ENCODE measurements at places on chromosomes 7 and 10.

GRCh38 chr10:24554036-24554435, 169.7 kb downstream of the ARHGAP21 start:
- DNase-seq = no peak

DNA sequence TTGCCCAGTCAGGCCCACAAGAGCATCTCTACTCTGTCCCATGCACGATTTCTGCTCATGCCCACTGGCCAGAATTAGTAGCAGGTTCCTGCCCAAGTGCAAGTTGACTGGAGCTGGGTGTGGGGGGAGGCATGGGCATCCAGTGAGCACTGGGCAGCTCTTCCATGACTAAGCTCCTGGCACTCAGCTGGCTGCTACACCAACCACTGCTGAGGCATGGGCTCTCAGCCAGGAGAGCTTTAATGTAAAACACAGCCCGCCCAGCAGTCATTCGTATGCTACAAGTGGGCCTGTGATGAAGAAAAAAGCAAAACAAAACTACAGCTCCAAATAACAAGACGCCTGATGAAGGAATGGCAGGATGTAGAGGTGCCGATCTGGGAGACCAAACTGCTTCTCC, 335.4 kb upstream of the PFKP start:
- DNase-seq = no peak

DNA sequence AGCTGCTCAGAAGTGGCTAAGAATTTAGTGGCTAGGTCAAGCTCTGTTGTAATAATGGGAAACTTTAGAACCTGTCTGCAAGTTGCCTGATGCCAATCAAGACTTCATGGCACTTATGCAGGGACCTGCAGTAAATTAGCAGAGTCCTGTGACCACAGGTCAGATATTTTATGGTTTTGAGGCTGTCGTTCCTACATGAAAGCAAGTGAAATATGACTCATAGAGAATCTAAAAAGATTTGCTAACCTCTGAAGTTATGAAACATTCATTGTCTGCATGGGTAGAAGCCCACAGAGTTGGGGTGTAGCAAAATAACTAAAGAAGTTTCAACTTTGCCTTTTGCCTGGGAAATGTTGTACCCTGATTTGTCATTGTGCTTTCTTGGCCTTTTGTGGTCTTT, 32.3 kb downstream of the SLC39A12 start:
- DNase-seq = no peak

DNA sequence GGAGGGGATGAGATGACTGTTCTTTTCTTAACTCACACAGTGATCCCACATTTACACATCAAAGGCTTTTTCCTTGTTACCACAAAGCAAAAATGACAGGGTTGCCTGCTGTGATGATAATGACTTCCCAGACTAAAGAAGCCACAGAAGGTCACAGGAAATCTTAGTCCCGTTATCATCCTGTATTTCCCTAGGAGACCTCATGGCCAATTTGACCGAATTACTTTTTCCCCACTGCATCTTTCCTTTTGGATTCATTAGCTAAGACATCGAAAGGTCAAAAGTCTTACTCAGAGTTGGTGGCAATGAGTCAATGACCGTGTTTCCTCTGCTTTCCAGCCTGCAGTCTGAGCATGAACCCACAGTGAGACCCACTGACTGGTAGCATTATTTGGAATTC, 130.1 kb upstream of the INHBA start:
- no peak for DNase-seq

DNA sequence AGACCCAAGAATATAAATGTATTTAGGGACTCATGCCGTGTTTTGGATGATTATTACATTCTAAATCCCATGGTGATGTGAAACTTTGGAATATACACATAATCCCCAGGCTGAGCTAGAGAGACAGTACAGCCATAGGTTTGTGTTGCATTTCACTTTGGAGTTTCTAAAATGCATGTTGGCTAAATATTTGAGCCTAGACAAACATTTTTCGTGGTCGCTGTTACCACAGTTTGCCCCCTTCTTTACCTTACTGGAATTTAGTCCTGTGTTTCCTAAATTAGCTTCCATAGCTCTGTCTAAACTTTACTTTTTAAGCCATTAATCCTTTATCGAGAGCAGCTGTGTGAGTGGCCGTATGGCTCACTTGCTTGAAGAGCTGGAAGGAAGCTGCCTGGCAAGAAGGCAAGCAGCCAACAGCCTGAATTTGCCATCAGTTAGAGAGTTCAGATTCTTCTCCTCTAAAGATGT, 192.0 kb downstream of the BICC1 start:
- DNase-seq = peak; percentile 24

- DNase-seq = no peak
These were observed 13.1 kb downstream of the GPER1 start for GRCh38 chr7:1100834-1101562.

- no peak for DNase-seq
These were observed 53.5 kb upstream of the APBB1IP start for GRCh38 chr10:26384600-26384999.

- no peak for DNase-seq
These were observed 1.8 kb upstream of the TMEM184A start for GRCh38 chr7:1557771-1558170.

DNA sequence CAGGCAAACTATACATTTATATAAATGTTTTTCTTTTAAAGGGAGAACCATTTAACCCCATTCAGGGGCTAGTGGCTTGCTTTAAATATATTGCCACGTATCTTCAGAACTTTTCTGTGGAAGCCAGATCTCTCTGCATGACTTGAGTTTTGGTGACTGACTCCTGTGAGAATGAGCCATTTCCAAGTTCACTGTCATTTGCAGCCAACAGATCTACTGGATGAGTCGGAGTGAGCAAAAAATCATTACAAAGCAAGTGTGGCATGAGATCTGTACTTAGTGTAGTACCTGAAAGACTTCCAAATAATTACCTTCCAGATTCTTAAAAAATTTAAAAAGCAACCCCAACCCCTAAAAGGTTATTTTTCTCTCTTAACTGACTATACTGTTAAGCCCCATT, 45.6 kb downstream of the PDSS1 start:
- DNase-seq = no peak

DNA sequence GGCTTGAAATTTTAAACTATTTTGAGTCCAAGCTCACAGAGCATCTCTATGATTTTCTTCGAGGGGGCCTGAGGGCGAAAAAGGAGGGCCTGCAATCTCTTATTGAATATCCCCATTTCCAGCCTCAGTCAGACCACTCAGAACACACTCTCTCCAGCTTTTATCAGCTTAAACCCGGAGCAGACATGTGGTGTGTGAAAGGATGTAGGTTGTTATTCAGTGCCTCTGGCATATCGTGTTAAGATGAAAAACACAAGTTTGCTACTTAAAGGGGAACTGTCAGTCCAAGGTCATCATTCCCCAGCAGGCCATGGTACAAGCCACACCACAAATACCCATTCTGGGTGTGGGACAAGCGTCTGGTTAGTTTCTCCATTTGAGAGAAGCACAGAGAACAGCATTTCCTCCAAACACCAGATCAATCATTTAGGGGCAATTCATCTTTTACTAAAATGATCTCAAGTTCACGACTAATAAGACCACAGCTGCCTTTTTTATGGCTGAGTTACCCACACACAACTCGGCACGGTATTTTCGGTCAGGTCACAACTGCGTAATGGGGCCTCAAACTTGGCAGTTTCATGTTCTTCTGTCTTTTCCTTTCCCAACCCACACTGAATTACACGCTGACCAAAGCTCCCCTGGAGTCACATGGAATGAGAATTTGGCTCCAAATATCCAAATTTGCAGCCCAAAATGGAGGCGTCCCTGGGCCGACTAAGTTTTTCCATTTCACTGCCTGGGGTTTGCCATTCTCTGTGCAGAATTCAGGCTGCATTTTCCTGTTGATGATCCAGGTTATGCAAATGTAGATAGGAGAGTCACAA, 188.4 kb downstream of the SEM1 start:
- no peak for DNase-seq

GRCh38 chr10:114083040-114083439, 39.4 kb downstream of the ADRB1 start:
- no peak for DNase-seq

GRCh38 chr10:31582365-31583052, 263.5 kb downstream of the ZEB1 start:
- no peak for DNase-seq

- no peak for DNase-seq
These were observed 18.6 kb upstream of the GOT1 start for GRCh38 chr10:99449023-99449422.

DNA sequence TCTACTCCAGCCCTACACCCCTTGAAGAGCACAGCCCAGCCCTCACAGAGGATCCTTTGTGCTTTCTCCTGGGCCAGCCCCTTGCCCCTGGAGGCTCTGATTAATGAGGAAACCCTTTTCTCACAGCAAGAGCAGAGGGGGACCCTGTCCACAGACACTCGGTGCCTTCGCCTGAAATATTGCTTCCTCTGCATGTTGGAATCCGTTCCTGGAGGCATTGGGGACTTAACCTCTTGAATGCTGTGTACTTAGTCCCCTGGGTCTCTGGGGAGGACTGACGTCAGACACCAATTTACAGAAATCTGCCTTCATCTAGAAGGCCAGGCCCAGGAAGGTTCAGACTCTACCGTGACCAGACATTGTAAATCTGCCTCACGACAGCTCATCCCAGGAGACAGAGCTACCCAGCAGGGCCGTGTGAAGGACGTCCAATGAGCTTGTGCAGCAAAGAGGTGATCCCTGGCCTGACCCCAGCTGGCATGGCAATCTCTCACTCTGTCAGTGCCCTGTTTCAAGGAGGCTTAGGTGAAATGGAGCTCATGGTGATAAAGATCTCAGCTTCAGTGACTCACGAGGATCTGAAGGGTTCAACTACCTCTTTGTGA, 8.1 kb upstream of the TMEM72 start:
- DNase-seq = no peak

DNA sequence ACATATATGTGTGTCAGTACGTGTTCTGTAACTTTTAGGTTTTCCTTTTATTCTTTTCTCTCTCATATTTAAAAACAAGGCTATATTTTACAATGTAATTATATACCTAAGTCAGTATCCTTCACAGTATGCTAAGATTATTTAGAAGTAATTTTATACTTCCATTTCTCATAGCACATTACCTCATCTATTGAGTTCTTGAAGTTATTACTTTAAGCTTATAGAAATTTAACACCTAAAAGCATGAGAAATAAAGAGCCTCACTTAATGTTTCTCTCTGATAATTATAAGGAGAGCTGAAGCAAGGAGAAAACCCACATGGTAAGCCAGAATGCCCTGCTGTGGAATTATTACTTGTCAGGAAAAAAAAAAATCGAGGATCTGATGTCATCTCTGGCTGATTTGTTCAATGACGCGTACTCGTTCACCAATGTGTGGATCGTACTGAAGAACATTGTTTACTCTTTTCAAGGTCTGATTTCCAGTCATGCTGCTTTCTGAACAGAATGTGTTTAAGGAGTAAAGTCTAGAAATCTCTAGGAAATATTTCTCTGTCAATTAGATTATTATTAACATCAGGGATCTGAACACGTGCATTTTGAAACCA, 21.9 kb downstream of the CACNB2 start:
- DNase-seq = no peak

- no peak for DNase-seq
These were observed 8.6 kb upstream of the RFC2 start for GRCh38 chr7:74262639-74263398.

DNA sequence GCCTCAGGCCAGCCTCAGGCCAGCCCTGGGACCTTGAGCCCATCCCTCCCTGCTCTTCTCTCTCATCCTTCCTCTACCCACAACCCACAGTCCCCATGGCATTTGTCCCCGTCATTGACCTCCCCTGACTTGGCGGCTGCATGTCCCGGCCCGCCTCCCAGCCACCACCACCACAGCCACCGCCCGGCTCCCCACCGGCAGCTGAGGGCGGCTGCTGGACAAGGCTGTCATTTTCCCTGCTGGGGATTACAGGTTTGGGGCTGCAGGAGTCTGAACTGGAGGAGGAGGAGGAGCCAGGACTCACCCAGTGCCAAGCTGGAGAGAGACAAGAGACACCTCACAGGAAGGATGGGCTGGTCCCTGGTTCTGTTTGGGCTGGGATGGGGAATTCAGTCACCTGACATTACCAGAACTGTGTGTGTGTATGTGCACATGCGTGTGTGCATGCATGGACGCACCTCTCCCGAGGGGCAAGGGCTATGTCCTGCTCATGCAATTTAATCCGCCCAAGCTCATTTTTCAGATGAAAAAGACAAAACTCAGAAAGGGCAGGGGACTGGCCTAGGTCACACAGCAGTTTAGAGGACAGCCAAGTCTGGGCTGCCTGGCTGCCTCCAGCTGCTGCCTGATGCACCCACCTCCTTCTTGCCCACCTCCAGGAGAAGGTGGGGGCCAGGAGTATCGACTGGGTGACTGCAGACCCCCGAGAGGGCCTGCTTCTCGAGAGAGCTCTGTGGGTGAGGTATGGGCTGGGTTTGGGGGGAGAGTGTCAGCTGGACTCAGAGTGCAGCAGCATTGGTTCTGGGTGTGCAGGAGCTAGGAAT, 113.1 kb downstream of the ZMIZ1 start:
- DNase-seq = no peak

DNA sequence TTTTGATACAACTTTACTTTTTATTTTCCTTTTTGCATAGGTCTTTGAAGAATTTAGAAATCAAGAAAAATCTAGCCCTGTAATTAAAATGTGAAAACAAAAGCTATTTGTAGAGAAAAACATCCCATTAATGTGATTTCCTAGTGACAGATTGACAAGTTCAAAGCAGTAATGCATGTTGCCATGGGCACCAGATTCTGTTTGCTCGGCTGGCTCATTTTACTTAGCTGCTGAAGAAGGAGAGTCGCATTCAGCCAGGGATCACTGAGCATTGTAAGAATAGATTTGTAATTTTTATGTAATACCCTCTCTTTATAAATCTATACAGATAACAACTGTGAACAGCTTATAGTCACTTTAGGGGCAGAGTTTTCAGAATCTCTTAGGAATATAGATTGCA, 28.5 kb downstream of the DNAJB9 start:
- no peak for DNase-seq

- no peak for DNase-seq
These were observed 183.7 kb upstream of the FEZF1 start for GRCh38 chr7:122488241-122488640.

DNA sequence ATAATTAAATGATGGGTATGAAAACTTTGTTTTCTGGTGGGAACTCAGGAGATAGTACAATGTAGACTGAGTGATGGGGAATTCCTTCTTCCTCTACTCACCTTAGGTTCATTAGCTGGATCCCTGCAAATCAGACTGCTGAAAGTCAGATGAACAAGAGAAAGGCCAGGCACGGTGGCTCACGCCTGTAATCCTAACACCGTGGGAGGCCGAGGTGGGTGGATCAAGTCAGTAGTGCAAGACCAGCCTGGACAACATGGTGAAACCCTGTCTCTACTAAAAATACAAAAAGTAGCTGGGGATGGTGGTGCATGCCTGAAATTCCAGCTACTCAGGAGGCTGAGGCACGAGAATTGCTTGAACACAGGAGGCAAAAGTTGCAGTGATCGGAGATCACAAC, 28.7 kb upstream of the ST8SIA6 start:
- no peak for DNase-seq

GRCh38 chr10:94546049-94546900, 687 bp downstream of the HELLS start:
- no peak for DNase-seq

DNA sequence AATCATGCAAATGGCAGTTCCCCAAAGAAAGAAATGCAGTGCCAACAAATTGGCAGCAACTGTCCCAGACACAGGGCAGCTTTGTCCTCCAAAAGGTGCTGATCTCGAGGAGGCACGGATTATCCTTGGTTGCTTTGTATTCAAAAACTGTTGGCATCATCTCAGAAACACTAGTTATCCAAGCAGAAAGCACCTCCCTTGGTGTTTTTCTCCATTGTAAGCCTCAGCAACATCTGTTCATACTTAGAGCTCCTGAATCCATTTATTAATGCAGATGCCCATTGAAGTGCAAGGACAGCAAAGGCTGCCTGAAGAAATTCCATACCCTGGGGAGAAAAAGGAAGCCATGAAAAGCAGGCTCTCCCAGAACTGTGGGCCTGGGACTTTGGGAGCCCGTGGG, 1.1 kb upstream of the NPS start:
- peak; percentile 8 for DNase-seq
